ENCODE measurements at places on chromosomes 3 and 15. TPM values are rescaled to one million over a fixed set of nuclear protein-coding genes. Genes with fewer than 3 reads are reported as not detected.

HIGD2B gene
- not detected for total RNA-seq

CRELD1 gene
- total RNA-seq: 13.9 TPM

DNA sequence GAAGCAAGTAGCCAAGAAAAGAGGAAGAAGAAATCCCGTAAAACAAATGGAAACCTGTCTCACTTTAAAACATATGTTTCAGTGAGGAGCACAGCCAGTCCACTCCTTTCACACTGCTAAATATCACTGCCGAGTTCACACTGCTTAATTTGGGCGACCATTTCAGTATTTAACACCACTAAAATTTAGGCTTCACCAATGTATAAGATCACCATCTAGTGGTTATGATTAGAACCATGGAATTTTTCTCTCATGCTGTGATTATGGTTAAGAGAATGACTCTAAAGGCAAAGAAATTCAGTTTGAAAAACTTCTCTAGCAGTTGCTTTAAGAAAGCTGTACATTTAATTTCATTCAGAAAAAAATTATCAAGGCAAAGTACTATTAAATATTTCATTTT lies 16.6 kb downstream of the SLC4A7 start:
- DNase-seq: peak; percentile 16

DNA sequence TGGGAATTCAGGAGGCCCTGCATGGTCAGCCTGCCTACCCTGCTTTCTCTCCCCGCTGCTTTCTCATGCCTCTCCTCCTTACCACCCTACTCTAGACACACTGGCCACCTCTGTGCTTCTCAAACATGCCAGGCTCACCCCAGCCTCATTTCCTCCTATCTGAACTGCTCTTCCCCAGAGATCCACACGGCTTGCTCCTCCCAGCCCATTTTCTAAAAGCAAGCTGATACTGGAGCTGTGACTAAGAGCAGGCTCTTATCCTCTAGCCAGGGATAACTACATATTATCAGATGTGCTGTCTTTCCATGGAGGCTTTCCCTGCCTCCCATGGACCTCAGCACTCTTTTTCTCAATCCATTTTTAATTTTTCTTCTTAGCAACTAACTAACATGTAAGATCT lies 85.9 kb downstream of the BOC start:
- no peak for DNase-seq

- no peak for DNase-seq
Measured at GRCh38 chr3:81643721-81644120, 117.7 kb downstream of the GBE1 start.

DNA sequence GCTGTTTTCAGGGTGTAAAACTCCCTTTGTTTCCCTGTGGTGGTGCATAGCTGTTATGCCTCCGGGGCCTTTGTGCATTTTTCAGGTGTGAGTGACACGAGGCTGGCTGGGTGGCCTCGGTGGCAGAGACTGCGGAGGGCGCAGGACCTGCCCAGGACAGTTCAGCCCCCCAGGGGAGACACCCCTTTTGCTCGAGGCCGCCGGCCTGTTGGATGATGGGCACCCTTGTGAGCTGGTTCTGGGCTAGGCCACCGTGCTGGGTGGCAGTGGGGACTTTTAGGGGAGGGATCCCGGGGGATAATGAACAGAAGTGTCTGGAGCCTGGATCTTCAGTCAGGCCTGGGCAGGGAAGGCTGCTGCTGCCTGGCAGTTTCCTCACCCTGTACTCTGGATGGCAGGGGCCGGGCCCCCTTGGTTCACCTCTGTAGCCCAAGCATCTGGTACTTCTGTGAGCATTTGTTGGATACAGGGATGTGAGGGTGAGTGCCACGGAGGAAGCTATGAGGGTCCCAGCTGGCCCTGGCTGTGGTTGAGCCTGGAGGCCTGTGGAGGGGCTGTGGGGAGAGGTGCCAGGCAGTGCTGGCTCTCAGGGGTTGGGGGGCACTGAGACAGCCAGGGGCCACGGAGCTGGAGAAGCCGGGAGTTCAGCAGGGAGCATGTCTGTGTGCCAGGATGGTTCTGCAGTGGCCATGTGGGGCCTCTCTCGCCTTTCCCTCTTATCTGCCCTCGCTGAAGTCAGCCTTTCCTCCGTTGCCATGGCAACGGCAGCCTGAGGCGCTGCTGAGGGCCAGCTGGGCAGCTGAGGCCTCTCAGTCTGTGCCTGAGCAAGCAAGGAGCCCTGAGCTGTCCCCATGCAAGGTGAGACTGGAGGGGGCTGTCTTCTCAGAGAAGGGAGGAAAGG lies 49.0 kb downstream of the KY start:
- no peak for DNase-seq

GRCh38 chr3:18049096-18049495 lies 306.7 kb upstream of the TBC1D5 start:
- no peak for DNase-seq

DNA sequence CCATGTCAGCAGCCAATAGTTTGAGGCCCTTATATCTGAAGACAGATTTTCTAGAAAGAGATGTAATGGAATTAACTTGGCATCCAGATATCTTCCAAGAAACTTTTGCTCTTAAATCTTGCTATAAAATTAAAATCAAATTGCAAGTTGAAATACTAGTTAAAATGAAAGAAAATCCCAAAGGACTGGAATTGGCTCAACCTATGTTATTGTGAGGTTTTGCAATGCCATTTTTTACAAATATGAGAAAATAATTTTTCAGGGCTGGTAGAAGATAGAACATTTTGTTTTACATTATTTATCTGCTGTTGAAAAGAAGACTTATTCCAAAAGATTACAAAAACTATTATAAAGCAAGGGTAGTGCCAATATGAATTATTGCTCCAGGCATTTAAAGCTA lies 92.2 kb upstream of the AGTR1 start:
- no peak for DNase-seq

- DNase-seq: no peak
Measured at GRCh38 chr15:63312286-63312685, 34.9 kb downstream of the APH1B start.
